ENCODE measurements at places on chromosomes 6 and 20.

- DNase-seq: no peak
Measured at GRCh38 chr6:34475238-34475682, 9.4 kb downstream of the PACSIN1 start.

- no peak for DNase-seq
Measured at GRCh38 chr6:31878222-31878621, 575 bp downstream of the SLC44A4 start.

DNA sequence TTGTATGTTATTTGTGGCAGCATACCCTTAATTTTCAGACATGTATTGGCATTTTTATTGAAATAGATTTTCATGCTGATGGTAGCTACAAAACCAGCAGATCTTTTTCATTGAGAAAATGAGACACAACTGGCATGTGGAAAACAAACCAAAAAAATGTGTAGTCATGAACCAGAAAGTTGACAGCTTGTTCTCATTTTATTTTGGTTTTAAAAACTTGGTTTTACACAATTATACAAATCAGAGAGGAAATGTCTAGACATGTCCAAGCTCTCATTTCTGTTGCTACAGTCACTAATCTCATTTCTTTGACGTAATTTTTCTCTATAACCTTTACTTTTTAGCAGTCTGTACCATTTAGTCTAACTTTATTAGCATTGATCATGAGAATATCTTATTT is 85.4 kb downstream of the GRIK2 start:
- no peak for DNase-seq

DNA sequence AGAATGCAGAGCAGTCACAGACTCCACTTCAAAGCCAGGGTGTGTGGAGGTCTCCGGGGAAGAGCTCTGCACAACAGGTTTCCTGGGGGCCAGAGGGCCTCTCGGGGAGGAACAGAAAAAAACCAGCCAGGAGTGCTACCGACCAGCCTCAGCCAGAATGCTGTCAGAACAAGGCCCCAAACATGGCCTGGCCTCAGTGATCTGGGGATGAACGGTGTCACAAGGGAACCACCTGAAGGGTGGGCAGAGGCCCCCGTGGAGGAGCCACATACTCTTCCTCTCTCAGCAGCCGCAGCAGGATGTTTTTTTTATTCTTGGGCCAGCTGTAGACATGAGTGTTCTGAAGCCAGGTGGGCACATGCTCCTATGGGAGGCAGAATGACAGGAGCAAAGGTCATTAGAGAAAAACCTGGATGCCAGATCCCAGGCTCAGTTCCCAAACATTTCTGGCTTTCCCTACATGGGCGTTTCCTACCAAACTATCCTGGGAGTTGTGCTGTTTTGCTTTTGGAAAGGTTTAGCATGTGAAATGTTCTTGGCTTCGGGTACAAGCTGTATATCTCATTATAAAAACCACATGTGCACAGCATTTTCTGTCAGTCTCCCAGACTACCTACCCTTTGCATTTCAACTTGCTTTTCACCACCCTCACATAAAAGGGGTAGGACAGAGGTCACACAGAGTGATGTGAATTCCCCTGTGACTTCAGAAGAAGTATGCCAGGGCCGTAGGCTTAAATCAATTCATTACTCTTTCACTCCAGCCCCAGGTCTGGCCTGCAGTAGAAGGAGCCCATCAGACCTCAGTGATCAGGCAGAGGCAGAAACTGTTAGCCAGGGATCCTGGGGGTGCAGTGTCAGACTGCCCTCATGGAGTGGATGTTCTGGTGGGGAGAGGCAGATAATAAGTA is 46.2 kb downstream of the TRAF3IP2 start:
- DNase-seq: no peak

- DNase-seq: peak; percentile 53
Measured at GRCh38 chr20:63658749-63659187, 656 bp downstream of the RTEL1 start.

- DNase-seq: no peak
Measured at GRCh38 chr6:35613762-35614161, 75.0 kb downstream of the FKBP5 start.

GRCh38 chr6:111809264-111809663 is 64.0 kb downstream of the FYN start:
- DNase-seq: no peak

DNA sequence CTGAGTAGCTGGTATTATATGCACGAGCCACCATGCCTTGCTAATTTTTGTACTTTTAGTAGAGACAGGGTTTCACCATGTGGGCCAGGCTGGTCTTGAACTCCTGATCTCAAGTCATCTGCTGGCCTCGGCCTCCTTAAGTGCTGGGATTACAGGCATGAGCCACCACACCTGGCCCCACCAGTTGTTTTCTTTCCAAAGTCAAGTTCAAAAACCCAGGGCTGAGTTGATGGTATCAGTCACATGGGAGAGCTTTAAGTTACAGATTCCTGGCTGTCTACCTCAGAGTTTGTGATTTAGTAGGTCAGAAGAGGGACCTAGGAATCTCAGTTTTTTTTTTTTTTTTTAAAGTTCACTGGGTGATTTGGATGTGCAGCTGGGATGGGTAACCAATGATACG is 107.7 kb downstream of the SCP2D1 start:
- no peak for DNase-seq

GRCh38 chr20:46255440-46256104 is 52.7 kb downstream of the CDH22 start:
- peak; percentile 21 for DNase-seq

DNA sequence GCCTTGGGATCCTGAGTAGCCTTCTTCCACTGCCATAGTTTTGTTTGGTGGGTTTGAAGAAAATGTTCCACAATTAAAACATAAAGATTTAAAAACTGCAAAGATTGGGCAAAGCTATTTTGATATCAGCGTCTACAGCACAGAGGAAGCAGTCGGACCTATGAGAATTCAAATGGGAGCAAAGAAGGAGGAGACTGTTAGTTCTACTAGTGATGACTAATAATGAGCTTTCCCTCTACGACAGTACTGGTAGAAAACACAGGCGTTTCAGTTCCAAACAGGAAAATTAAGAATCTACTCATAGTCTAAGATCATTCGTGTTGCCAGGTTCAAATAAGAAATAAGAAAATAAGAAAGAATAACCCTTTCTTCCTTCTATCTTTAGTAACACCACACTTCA is 121.2 kb downstream of the INSM1 start:
- DNase-seq: peak; percentile 9

DNA sequence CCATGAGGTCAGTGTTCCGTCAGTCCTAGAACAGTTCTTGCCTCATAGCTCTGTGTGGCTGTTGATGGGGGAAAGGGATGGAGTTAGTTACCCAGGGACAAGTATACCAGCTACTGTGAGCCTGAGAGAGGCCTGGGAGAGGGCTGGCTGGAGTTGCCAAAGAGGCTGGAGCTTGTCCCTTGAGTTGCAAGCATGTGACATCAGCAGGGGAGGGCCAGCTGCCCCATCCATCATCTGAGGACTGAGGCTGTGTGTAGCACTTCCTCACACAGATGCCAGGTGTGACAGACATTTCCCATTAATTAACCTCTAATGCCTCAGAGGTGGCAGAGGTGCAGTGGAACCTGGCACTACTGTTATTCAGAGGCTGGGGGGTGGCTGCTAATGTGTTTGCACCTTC is 131.6 kb downstream of the PHACTR3 start:
- DNase-seq: no peak

GRCh38 chr6:85775883-85776282 is 133.2 kb upstream of the SYNCRIP start:
- DNase-seq: no peak

DNA sequence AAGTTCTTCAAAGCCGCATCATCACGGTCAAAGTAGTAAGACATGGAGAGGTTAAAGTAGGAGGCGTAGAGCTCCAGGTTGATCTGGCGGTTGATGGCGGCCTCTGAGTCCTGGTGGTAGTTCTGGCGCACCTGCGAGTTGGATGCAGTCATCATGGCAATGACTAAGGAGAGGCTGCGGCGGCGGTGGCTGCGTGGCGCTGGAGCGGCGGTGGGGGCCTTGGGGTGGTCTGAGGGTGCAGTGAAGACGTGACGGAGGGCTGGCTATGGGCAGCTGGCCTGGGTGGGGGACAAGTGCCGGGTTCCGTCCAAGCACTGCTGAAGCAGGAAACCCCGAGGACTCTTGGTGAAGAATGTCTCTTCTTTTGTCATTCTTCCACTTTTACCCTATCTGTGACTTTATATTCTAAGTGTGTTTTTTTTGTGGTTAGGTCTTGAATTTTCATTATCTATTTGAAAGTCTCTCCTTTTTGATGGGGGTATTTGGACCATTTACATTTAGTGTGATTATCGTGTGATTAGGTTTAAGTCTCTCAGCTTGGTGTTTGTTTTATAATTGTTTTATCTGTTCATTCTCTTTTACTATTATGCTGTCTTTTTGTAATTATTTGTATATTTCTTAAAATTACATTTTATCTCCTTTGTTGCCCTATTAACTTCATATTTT is 94.6 kb downstream of the TFAP2B start:
- no peak for DNase-seq

DNA sequence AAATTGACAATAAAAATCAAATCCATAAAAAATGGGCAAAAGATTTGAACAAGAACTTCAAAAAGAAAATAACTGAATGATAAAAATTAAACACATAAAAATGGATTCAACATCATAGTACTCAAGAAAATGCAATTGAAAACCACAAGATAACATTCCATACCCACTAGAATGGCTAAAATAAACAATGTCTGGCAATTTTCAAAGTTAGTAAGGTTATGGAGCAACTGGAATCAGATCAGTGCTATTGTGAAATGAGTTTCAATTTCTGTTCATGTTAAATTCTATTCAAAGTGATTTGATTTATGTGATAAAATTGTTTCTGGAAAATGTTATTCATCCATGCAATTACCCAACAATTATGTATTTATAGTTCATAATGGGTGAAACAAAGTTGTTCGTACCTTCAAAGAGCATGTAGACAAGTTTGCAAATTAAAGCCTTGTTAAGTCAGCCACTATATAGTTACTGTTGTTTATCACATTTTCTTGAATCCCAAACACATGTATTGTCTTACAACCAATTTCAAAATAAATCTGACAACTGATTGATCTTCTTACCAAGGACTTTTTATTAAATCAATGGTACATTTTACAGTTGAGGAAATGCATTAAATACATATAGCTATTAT is 151.5 kb upstream of the CENPW start:
- no peak for DNase-seq

- no peak for DNase-seq
Measured at GRCh38 chr6:116651916-116652315, 16.6 kb downstream of the ZUP1 start.

DNA sequence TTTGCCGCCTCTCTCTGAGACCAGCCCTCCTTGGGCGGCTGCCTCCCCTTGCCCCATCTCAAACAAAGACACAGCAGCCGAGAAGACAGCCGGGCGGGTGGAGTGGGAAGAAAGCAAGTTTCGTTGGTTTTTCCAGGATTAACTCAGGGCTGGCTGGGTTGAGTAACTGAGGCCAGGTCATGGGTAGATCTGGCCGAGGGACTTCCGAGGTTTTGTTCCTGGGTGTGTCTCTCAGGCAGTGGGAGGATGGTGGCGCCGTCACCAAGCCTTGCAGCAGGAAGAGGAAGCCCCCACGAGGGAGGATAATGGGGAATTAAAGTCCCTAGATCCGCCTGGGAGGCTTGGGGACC is 167.2 kb downstream of the TTLL2 start:
- no peak for DNase-seq

- DNase-seq: no peak
Measured at GRCh38 chr20:57268399-57269076, 2.1 kb upstream of the BMP7 start.

DNA sequence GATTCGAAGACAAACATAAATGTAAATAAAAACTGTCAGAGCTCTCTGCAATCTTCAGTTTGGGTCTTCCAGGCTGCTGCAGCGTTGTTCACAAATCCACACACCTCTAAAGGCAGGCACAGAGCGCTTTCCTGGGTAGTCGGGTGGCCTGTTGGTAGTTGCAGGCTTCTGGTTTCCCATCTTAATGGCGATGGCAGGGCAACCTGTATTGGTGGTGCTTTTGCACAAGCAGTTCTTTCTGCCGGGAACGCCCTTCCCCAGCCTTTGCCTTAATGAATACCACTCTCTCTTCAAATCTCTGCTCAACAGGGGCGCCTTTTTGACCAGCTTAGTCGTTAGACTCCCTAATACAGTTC is 723 bp upstream of the IFT52 start:
- no peak for DNase-seq

- DNase-seq: no peak
Measured at GRCh38 chr6:101401792-101402621, 8.5 kb downstream of the GRIK2 start.

GRCh38 chr20:9389346-9389745 is 125.0 kb upstream of the LAMP5 start:
- DNase-seq: no peak

DNA sequence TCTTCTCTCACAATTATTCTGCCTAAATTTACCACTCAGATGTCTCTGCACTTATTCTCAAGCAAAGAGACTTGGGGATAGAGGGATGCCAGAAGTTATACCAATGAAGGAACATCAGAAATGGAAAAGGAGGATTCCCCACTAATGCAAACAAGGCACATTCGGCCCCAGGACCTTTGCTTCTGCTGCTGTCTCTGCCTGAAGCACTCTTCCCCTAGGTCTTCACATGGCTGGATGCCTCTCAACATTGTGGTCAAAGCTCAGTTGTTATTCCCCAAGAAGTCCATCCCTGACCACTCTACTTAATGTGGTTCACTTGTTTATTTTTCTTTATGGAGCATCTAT is 508.7 kb downstream of the DOK5 start:
- no peak for DNase-seq

GRCh38 chr6:38860041-38860440 is 144.9 kb downstream of the DNAH8 start:
- no peak for DNase-seq

- no peak for DNase-seq
Measured at GRCh38 chr6:53399027-53399344, 50.2 kb upstream of the ELOVL5 start.

- no peak for DNase-seq
Measured at GRCh38 chr6:157994125-157994795, 12.6 kb downstream of the SYNJ2 start.

DNA sequence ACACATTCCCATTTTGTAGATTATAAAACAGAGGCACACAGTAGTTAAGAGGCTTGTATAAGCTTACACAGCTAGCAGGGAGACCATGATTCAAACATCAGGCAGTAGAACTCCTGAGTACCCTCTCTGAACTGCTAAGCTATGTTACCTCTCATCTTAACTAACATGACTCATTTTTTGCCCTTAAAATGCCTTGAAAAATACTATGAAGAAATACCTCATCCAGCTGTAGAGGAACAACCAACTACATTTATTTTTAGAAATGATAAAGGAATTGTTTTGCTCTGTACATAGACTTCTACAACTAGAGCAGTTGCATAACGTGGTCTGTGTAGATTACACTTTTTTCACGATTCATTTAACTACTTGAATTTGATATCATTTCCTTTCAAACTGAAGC is 102.1 kb downstream of the FLRT3 start:
- DNase-seq: no peak

- DNase-seq: no peak
Measured at GRCh38 chr6:1820165-1820564, 210.4 kb downstream of the FOXC1 start.

- DNase-seq: no peak
Measured at GRCh38 chr6:108105571-108105970, 31.0 kb upstream of the OSTM1 start.

DNA sequence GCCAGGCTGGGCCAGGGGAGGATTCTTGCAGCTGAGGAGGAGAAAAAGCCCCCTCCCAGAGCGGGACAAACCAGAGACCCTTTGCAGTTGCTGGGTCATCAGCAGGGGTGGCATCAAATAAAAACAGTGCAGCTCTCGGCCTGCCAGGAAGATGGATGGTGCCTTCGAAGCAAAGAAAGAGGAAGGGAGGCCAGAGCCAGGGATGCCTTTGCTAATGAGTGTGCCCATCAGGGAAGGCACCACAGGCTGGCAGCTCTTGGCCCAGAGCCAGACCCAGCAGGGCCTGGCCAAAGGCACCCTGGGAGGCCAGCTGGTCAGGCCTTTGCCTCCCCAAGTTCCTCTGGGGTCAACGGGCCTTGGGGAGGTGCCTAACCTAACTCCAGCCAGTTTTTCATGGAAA is 26.3 kb upstream of the ZNF318 start:
- no peak for DNase-seq

Measured in stimulated activated CD4-positive, alpha-beta T cell treated with anti-CD3 and anti-CD28 coated beads, Interleukin-15, amount 100 ng/mL, for 24 hours (primary cell).